ENCODE measurements at places on chromosomes 6 and 20.

DNA sequence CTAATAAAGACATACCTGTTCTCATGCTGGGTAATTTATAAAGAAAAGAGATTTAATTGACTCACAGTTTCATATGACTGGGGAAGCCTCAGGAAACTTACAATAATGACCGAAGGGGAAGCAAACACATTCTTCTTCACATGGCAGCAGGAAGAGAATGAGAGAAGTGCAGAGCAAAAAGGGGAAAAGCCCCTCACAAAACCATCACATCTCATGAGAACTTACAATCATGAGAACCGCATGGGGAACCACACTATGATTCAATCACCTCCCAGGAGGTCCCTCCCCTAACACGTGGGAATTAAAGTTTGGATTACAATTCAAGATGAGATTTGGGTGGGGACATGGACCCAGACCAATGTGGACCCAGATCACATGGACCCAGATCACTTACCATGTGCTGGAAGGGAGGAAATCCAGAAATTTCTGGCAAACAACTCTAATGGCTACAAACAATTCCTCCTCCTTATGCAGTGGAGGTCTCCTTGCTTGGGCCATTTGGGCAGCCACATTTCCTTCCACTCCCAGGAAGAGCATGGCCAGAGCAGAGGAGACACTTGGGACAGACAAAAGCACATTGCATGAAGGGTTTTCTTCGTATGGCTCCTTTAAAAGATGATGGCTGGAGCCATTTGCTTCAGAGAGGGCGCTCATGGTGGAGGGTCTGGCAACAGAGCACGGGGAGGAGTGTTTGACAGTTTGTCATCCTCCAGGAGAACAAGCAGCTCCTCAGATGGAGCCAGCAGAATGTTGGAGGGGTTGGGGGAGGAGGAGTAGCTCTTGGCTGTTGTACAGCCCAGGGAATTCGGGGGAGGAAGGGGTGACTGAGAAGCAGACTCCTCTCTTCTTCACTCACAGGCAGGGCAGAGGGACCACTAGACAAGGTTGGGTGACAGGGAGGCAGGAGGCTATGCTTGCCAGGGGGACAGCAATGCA, 30.4 kb downstream of the SERPINB9 start:
- no peak for DNase-seq

DNA sequence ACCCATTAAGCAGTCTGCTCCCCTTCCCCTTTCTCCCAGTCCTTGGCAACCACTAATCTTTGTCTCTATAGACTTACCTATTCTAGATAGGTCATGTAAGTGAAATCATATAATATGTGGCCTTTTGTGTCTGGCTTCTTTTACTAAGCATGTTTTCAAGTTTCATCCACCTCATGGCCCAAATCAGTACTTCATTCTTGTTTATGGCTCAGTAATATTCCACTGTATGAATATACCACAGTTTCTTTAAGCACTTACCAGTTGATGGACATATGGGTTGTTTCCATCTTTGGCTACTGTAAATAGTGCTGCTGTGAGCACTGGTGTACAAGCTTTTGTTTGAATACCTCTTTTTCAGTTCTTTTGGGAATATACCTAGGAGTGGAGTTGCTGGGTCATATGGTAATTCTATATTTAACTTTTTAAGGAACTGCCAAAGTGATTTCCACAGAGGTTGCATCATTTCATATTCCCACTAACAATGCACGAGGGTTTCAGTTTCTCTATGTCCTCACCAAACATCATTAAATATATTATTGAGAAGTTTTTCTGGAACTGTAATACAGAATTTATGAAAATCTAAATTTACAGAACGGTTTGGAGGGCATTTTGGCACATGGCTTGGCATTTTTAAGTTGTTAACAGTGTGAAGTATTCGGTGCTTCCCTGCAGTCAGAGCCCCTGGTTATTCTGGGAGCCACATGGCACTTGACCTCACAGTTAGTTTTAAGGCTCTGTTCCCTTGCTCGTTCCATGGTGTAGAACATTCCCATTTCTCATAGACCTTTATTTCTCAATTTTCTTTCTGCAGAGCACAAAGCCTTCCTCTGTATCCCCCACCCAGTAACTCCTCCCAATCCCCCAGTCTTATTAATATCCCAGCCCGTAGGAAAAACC, 27.0 kb upstream of the DTNBP1 start:
- no peak for DNase-seq

GRCh38 chr6:131898718-131899117, 52.5 kb downstream of the CCN2 start:
- DNase-seq = no peak

DNA sequence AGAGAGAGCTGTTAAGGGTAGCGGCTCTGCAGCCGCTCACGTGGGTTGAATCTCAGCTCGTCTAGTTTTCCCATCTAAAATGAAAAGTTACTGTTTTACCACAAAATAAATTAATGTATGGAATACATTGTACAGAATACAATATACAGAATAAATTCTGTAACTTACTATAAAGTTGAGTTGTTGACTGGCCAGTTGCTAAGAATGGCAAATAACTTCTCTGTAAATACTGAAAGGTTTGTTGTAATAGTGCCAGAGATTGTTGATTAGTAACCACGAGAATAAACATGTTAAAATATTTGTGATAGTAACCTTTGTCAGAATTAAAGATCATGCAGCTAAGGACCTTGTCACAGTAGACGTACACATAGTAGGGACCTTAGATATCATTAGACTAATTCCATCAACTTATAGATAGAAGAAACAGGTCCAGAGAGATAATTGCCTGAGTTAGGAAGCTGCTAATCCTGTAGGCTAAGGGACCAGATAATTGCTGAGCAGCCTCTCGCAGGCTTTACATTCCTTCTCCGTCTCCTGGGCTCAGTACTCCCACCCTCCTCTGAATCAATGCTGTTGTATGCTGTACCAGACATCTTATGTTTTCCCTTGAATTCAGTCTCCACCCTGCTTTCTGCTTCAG, 544 bp upstream of the NRM start:
- no peak for DNase-seq

DNA sequence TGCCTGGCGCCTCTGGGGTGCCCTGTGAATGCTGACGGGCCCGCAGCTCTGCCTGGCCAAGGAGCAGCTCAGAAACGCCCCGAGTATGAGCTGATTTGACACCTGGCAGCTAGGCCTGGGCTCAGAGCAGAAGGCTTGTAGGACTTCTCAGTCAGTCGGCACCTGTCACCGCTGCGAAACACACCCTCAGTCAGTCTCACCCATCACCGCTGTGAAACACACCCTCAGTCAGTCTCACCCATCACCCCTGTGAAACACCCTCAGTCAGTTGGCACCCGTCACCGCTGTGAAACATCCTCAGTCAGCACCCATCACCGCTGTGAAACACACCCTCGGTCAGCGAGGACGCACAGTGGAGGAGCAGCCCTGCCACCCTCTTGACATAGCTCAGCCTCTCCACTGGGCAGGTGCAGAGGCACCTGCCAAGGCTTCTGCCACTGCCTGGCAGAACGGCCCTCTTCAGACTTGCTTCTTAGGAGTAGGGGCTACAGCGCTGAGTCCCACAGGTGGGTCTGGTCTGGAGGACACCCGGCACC, 109.0 kb downstream of the PSMB1 start:
- DNase-seq = no peak

DNA sequence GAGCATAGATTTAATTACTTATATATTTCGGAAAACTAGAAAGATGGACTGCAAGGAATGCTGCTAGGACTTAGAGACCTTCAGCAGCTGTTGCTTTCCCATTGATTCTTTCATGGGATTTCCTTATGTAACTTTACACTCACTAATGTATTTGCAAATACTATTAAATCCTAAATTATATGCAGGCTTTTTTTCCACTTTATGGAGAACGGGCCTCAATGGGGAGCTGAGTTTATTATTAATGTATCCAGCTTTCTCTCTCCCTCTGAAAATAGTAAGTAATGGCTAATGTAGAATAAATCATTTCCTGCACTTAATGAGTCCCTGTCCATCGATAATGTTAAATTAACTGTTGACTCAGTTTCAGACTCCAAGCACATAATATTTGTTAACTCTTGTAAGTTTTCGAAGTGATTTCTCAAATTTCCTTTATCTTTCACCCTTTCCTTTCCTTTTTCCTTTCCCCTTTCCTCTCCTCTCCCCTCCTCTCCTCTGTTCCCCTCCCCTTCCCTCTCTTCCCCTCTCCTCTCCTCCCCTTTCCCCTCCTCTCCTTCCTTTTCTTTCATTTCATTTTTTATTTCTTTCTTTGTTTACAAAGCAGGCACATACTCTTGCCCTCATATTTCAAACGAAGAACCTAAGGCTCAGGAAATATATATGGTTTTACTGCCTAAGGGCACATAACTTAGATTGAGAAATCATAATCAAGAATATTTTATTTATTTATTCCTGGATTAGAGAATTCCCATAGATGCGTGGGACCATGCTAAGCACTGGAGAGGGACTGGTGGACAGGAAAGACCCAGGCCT, 503.6 kb downstream of the MMUT start:
- no peak for DNase-seq

DNA sequence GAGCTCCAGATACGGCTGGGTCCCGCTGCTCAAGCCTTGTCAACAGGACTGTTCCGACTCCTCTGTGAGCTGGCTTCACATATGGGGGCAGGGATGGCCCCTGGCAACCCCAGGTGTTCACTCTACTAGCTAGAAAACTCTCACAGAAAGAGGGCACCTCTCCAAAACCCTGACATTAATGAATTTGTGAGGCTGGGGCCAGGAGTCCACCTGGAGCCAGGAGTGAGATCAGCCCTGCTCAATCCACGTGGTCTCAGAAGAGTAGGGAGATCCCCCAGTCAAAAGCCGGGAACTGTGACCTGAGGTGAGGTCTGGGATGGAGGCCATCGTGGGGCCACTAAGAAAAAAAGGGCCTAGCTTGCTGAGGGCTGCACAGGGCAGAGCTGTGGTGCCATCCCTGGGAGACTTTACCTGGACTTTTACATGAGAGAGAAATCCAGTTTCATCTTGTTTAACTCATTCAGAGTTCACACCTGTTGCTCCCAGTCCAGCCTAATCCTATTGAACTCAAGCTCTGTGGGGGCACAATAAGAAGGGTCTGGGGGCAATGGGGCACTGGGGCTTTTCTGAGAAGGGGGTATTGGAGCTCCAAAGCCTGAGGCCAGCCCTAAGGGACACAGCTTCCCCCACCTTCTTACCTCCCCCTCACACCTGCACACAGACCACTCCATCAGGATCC, 144.3 kb upstream of the MLN start:
- no peak for DNase-seq

DNA sequence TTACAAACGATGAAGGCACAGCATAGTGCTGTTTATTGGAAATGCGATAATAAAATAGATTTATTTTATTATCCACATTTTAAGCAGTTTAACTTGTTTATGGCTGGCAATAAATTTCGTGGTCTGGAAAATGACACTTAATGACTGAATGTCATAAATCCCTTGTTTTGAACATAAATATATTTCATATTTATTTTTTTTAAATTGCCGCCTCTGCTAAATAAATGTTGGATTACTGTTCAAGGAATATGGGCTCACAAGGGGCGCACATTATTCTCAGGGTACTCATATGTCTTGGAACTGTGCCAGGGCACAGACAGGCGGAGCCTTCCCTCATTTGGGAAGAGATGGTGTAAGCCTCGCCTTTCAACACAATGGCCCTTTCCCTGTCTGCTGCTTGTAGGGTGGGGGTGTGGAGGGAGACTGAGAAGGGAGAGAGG, 134.3 kb downstream of the PXDC1 start:
- no peak for DNase-seq

DNA sequence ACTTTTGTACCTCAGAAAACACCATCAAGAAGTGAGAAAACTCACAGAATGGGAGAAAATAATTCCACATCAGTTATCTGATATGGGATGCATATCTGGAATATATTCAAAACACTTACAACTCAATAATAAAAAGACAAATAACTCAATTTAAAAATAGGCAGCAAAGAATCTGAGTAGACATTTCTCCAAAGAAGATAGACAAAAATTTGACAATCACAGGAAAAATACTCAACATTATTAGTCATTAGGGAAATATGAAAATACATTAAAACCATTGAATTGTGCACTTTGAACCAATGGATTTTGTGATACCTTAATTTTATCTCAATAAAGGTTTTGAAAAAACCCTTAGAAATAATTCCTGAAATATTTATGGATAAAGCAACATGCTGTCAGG, 36.9 kb upstream of the STMND1 start:
- no peak for DNase-seq

GRCh38 chr6:33198159-33198852, 2.2 kb downstream of the RXRB start:
- DNase-seq = no peak

DNA sequence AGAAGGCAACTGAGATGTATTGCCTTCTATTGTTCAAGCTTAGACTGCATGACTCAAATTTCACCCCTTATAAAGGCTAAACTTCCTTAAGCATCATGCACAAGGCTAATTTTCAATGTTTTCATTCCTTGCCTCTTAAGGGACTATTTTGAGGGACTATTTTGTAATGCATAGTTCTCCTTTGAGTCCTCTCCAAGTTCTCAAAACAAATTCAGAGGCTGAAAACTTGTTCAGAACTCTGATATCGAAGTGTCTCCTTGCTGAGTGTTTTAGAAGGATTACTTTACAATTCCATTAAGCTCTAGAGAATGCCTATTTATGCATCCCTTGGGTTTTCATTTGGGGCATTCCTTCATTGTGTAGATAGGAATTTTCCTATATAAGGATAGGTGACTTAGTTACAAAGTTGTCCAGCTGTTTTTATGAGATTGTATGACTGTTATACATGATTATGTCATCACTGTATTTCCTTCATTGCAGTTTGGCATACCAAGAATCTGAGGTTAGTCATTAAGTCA, 41.7 kb downstream of the COL19A1 start:
- no peak for DNase-seq

GRCh38 chr6:18218233-18218632, 46.1 kb downstream of the DEK start:
- DNase-seq = no peak

DNA sequence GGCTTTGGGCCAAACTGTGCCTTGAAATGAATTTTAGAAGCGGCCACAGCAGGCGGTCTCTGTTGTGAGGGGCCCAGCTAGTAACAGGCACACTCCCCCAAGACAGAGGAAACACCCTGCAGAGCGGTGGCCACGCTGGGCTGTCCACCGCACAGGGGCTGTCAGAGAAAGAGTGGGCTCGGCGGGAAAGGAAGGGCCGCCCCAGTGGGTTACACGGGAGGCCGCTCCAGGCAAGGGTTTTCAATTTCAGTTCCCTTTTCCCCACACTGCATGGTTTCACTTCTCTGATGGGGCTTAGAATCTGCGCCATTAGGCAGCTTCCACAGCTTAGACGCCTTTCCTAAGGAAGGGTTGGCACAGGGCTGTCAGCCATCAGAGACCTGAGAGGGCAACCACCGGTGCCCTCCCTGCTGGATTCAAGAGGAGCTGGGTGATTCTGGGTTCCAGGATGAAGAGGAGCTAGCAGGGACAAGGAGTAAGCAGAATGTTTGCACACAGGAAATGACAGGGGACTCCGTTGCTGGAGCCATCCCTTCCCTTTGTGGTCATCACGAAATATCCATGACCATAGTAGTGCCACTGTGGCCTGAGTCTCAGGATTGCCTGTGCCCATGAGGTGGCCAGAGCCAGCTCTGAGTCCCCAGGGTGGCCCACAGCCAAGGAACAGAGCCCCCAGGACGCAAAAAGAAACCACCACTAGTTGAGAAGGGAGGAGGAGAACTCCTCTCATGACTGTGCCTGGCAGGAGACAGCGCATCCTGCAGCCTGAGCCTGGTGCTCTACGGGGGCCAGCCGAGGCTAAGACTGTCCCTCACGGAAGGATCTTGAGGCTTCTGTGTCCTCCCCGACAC, 282.7 kb downstream of the NRN1 start:
- DNase-seq = no peak

- no peak for DNase-seq
Measured at GRCh38 chr6:2706558-2706957, 44.2 kb downstream of the MYLK4 start.

Measured in urothelium cell line (cell line).